Activated CD4-positive, alpha-beta T cell treated with anti-CD3 and anti-CD28 coated beads, Interleukin-2, amount 10 ng/mL, durations not matched to agents 7 days and 5 days (primary cell): ENCODE measurements at places on chromosomes 6 and 20. TPM values are rescaled to one million over a fixed set of nuclear protein-coding genes. Genes with fewer than 3 reads are reported as not detected.

DNA sequence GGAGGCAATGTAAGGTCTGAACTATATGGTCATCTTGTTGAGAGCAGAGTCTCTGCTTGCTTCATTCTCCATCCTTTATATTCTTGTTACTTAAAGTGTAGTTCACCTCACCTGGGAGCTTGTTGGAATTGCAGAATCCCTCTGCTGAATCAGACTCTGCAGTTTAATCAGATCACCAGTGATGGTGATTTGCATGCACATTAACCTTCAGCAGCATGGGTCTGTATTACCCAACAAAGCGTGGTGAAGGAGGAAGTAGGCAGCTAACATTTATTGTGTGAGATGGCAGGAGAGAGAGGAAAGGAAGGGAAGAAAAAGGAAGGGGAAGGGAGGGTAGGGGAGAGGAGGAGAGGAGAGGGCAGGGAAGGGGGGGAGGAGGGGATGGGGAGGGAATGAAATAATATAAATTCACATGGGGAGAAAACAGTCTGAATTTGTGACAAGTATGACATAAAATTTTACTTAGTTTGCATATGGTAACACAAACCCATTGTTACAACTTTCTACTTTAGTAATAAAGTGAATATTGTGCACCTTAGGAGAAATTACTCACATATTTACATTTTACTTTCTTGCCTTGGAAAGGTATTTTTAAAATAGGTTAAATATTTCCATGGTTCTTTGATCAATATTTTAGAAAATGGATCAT, 740.7 kb downstream of the DHX35 start:
- DNase-seq: no peak

Gene CST1
- not detected for total RNA-seq

- no peak for DNase-seq
Observed at GRCh38 chr20:48951646-48952045, 30.1 kb downstream of the ARFGEF2 start.

Gene NECAB3
- 48.2 TPM for total RNA-seq

GRCh38 chr6:15176816-15177370, 69.0 kb upstream of the JARID2 start:
- no peak for DNase-seq

DNA sequence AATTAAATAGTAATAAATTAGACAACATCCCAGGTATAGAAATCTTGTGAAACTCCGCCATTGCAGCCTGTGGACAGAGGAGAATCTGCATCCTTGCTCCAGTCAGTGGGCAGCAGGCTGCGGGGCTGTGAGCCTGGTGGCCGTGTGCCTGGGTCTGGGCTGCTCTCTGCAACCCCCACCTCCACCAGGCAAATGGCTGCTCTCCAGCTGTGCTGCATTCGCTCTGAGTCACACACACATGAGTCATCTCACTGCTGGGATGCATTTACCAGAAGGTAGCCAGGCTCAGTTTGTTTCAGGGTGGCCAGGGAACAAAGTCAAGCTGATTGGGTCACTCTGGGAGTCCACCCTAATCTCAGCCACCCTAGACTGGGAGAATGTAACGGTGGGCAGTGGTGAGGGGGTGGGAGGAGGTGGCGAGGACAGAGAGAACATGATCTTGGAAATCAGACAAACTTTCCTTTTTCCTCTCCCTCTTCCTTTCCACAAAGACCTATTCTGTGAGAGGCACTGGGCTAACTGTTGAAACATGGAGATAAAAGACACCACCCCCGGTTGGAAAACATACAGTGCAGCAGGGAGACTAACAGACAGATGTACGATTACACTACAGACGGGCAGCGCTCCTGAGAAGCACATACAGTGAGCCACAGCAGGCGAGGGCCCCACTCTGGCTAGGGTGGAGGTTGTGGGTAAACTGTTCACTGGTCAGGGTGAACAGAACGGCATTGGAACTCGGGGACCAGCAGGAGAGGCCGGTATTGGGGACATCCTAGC, 59.2 kb downstream of the TRAM2 start:
- no peak for DNase-seq

Gene GPLD1
- total RNA-seq: 0.10 TPM

- DNase-seq: no peak
Observed at GRCh38 chr6:33217246-33217645, 8.9 kb downstream of the RING1 start.

Gene SLC2A10
- total RNA-seq: not detected

Gene FKBP1C
- total RNA-seq: 0.92 TPM

GRCh38 chr20:49712996-49713752, 504 bp downstream of the B4GALT5 start:
- DNase-seq: peak; percentile 20

Gene SMAP1
- 62.0 TPM for total RNA-seq

Gene TSBP1
- total RNA-seq: not detected

DNA sequence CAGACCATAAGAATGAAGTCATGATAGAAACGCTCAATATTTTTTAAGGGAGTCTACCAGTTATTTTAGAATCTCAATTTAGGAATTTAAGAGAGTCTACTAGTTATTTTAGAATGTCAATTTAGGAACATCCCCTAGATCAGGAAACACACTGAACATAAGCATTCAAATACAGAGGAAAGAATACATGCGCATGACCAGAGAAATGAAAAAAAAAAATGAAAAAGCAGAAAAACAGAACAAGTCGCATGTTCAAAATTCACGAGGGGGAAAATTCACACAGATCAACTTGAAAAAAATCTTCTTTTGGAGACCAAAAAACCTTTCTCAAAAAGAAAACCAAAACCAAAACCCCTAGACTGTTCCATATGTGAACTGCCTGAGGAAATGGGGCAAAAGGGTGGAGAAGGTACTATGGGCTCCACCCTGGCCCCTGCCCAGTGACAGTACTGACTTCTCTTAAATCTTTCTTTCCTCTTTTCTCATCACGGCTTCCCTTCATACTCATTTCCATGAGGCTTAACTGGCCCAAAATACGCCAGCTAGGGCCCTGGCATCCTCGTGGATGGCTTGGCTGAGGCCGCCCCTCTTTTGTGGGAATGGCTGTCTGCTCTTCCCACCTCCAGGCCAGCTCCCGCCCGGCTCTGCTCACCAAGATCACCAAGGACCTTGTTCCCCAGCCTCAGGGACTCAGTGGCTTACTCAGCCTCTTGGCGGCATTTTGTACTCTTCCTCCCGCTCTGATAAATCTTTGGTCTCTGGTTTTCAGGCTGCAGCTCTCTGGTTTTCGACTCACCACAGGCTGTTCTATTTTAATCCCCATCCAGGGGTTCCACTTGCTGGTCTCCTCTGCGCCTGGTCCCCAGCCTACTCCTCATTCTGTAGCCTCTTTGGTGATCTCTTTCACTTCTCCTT, 11.2 kb downstream of the ZBTB2 start:
- DNase-seq: peak; percentile 55

GRCh38 chr6:52009466-52010140, 77.8 kb downstream of the PKHD1 start:
- DNase-seq: no peak

Gene AGER
- 45.4 TPM for total RNA-seq

GRCh38 chr6:137950581-137950980, 83.5 kb downstream of the TNFAIP3 start:
- DNase-seq: no peak

GRCh38 chr20:5548902-5549599, 201.2 kb upstream of the SHLD1 start:
- DNase-seq: no peak

GRCh38 chr20:16761305-16761829, 13.2 kb downstream of the OTOR start:
- DNase-seq: peak; percentile 58

DNA sequence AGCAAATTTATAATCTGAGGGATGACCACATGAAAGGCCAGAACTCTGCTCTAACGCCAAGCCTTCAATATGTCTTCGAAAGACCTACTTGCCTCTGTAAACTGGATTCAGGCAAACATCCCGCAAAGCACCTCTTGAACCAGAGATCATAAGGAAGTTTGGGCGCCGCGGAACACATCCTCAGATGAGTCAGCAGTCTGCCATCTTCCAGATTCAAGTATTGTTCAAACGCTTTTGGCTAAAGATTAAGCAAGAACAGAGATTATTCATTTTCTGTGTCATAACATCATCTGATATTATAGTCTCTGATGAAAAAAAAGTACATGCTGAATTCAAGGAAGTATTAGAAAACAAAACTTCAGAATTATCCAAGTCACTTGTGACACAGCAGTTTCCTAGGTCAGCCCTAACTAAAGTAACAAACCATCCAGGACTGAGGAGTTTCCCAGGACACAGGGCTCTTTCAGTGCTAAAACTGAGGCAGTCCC, 20.8 kb downstream of the TBC1D7 start:
- no peak for DNase-seq

- peak; percentile 80 for DNase-seq
Observed at GRCh38 chr6:28838634-28839442, 84.9 kb downstream of the TRIM27 start.
